ENCODE measurements at places on chromosomes 6 and 20.

- no peak for DNase-seq
Measured at GRCh38 chr20:60947819-60948218, 304.2 kb upstream of the CDH4 start.

DNA sequence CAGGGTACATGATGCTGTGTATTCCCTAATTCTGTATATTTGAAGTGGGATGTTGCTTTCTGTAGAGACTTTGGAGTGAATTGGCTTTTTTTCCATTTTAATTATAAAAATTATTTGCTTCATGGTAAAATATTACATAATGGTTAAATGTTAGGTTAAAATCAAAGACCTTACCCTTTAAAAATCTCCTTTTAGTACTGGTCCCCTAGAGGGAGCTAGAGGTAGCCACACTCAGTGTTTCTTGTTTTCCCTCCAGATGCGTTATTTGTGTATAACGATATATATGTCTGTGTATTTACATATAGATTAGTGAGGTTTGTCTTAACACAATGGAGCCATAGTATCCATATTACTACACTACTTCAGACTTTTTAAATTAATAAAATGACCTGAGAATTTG lies 146.7 kb downstream of the PLCB4 start:
- DNase-seq, result no peak

DNA sequence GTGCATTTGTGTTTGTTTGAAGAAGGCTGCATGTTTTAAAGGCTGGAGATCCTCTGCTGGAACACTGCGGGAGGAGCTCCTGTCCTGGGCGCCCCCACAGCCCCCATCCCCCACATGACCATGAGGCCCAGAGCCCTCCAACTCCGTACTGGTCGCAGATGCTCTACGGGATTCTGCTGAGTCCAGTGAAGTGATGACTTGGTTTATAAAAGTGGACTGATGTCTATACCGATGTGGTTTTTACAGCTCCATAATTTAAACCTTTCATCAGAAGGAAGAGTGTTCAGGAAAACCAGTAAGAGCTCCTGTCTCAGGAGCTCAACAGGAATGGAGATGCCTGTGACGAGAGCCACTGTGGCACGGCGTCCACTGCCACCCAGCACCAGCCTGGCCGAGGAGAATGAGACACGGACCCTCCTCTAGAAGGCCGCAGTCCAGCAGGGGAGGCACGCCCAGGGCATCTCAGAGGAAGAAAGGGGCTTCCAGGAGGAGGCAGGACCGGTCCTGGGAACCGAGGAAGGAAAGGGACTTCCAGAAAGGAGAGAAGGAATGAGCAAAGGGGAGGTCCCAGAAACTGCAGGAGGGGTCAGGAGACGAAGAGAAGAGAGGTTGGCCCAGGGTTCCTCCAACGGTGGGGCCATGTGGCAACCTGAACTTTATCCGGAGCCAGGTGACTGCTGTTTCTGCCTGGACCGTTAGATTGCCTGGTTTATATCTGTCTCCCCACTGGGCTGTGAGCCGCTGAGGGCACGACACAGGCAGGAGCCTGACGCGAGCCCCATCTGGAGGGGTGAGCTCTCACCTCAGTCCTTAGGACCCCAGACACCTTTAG lies 26.9 kb downstream of the BFSP1 start:
- no peak for DNase-seq

- no peak for DNase-seq
Measured at GRCh38 chr6:10542213-10542612, 21.1 kb downstream of the GCNT2 start.

DNA sequence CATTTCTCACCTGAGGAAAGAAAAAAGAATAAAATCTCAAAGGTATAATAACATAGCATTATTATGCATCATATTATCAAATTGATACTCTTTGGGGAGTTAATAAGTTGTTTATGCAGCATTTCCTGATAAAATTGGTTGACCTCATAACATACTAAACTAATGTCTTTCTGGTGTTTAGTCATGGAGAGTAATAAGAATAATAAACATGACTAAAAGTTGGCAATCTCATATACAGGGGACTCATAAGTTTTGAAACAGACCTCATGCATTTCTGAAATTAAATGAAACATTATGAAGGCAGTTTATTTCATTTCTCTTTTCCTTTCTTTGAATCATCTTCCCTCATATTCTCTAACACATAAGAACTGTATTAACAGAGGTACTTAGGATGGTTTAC lies 60.5 kb upstream of the PRDM1 start:
- DNase-seq, result no peak

DNA sequence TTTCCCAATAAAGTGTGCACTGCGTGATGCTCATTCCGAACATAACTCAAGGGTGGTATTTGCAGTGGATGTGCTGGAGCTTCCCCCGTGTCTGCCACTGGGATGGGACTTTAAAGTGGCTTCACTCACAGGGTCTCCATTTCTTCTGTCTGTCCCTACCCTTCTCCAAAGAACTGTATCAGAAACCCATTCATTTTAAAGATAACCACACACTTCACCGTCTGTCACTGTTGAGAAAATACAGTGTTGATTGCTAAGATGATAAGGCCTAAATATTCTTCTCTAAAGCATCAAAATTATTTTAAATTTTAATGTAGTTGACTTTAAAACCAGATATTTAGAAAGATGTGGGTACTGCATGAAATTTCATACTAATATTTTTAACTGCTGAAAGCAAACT lies 161.4 kb downstream of the TMEM242 start:
- no peak for DNase-seq

DNA sequence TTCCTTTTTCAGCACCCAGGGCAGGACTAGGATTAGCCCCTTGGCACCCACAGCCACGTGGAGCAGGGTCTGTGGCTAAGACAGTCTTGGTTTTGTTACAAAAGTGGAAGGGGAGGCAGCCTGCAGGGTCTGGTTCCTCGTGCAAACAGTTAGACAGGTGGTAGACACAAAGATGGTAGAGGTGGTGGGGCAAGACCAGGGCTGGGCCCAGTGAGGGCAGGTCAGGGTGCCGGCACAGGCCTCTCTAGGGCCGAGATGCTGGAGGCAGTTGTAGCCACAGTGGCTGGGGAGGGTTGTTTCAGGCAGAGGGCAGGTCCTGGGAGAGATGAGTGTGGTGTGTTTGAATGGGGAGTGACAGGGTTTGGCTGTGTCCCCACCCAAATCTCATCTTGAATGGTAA lies 161.6 kb downstream of the SMOC2 start:
- no peak for DNase-seq

- DNase-seq, result no peak
Measured at GRCh38 chr6:105832313-105832761, 253.8 kb upstream of the PRDM1 start.
